ENCODE measurements at places on chromosomes 4 and X.

- DNase-seq = no peak
Observed at GRCh38 chr4:153904011-153904410, 115.1 kb upstream of the SFRP2 start.

GRCh38 chr4:2103843-2104547 lies 44.9 kb downstream of the NAT8L start:
- no peak for DNase-seq

DNA sequence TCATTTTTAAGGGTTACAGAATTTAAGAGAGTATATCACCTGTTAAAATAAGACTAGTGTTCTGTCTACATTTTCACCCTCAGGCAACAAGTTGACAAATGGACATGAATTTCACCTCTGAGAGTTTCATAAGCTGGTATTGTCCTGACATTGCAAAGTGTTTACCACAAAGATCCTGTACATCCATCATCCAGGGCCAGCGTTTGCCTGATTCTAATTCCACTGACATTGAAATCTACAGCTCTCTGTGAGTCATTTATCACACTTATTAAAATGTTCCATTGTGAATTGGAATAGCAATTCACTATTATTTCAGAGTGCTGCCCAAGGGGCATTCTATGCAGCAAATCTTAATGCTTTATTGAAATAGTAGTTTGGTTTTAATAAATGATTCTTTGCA lies 1499.4 kb upstream of the PCDH7 start:
- no peak for DNase-seq

DNA sequence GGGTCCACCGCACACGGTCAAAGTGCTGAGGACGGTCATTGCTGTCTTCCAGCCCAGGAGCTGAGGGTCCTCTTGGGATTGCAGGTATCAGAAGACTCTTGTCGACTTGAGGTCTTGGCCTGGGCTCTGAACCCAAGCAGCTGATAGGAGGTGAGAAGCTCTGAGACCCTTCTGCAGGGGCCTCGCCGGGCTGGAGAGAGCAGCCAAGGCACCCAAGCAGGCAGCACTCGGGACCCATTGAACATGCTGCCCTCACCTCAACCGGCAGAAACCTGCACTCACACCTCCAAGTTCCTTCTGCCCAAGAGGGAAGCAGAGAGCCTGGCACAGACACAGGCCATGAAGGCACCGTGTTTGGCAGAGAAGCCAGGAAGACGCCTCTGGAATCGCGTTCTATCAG lies 34.1 kb downstream of the PDHA1 start:
- no peak for DNase-seq

GRCh38 chr4:123327846-123328429 lies 68.7 kb upstream of the SPRY1 start:
- DNase-seq = no peak

DNA sequence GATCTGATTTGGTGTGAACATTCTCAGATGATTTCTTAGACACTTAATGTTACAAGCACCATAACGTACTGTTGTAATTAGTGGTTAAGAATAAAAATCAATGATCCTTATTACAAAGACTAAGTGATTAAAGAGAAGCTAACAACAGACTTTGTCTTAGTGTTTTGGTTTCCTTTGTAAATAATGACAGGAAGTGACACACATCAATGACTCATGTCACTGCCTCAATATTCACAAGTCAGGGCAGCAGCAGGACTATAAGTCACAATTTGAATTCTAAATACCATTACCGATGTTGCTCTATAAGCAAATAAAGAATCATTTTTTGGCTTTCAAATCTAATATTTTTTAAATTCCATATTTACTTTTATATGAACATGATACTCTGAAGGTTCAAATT lies 115.8 kb upstream of the FAT4 start:
- no peak for DNase-seq

DNA sequence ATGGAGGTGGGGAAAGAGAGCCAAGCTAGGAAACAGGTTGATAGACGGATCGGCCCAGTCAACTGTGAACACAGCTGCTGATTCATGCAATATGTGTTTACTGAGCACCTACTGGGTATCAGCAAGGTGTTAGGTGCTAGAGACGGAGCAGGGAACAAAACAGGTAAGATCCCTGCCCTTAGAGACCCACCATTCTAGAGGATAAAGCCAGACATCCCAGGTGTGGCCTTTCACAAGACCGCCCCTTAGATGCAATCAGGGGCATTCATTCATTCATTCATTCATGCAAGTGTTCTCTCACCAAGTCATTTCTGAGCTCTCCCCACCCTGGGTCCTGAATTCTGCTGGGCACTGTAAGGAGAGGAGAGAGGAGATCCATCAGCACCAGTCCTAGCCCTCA lies 20.2 kb upstream of the MTM1 start:
- no peak for DNase-seq

- no peak for DNase-seq
Observed at GRCh38 chr4:110365761-110366160, 110.2 kb upstream of the ENPEP start.

DNA sequence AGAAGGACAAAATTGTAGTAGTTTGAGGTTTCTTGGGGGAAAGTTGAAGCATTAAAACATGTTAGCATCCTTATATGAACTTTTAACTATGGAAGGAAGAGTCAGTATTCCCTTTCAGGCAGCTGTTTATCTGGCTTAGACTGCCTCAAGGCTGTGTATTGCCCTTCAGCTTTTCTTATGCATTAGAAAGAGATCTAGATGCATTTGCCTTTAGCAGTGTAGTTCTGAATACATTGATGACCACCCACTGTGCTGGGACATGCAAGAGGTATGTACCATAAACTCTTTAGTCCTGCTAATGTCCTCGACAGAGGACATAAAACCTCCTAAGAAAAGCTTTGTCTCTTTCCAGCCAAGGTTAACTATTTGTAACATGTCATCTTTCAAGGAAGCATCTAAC lies 2.9 kb downstream of the FAM200B start:
- DNase-seq = no peak

DNA sequence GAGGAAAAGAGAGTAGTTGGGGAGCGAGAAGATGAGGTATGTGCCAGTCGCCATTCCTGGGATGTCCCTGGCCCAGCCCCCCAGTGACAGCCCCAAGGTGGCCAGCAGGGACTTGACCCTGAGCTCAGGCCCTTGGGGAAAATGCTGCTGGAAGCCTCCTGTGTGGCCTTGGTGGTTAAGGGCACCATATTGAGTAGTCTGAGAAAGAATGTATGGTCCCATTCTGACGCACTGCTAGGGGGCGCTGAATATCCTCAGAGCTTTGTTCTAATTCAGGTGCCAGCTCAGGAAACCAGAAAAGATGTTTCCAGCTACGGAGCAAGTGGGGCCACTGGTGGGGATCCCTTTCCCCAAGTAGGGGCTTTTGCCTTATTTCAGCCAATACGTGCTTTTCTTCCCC lies 14.0 kb upstream of the UBA6 start:
- DNase-seq = no peak

DNA sequence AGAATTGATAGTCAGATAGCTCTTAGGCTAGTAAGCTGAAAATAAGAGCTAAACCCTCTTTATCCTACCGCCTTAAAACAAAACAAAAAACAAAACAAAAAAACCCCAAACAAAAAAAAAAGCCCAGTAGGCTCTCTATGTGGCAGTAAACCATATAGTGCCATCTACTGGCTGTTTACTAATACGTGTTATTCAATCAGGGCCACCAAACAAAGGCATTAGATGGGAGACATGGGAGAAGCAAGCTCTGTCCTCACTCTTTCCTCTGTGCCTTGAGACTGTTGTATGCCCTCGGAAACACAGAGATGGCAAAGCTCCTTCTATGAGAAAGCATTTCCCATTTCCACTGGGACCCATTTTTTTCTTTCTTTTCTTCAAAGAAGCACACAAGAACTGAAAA lies 148.8 kb upstream of the MID1 start:
- DNase-seq = no peak

GRCh38 chr4:41205854-41206460 lies 8.4 kb downstream of the APBB2 start:
- no peak for DNase-seq

DNA sequence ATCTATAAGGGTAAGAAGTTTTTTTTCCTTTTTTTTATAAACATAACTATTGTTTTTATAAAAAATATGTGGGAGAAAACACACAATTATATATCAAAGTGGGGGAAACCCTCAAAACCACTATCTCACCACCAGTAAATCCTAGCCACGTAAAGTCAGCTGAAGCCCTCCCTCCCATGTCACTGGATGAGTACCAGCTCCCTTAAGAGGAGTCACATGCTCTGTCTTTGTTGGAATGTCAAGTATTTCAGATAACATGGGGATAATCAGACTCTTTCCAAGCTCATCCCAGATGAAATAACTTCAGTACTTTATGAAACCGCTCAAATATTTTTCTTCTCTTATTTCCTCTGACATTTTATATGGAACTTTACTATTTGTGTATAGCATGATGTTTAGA lies 2.4 kb downstream of the MYOZ2 start:
- DNase-seq = no peak

DNA sequence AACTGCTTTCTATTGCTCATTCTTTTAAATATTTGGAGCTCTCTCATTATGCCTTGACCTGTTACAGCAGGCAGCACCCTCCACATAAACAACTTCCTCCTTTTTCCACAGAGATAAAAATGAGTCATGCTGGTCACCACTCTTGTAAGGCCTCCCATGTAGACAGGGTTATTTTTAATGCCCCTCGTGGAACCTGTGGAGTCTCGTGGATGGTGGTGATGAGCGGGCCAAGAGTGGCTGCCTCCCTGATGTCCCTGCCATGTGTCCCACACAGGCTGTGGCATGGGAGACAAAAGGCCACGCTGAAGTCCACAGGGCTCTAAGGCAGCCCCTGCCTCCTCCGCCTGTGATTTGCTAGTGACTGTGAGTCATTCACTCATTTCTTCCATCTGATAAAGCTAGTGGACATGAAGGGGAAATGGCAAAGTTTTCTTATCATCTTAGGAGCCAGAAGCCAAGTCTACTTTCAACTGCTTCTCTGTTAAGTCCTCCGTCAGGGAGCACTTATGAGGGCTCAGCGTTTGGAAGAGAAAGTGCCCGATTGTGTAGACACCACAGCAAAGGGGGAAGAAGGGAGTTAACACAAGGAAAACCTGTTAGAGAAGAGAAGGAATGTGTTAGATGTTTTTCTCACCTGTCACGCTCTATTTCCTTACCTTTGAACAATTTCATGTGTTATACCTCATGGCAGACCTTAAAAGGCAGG lies 121.6 kb upstream of the FAT1 start:
- DNase-seq = no peak

- DNase-seq = no peak
Observed at GRCh38 chrX:29488919-29489318, 726.4 kb upstream of the MAGEB2 start.

GRCh38 chrX:153775293-153776119 lies 5.3 kb upstream of the SRPK3 start:
- DNase-seq = no peak

GRCh38 chr4:168614281-168615057 lies 117.6 kb downstream of the PALLD start:
- DNase-seq = no peak

- DNase-seq = no peak
Observed at GRCh38 chr4:124997124-124997523, 284.6 kb upstream of the ANKRD50 start.

- DNase-seq = no peak
Observed at GRCh38 chr4:42488114-42488513, 90.8 kb downstream of the SHISA3 start.

DNA sequence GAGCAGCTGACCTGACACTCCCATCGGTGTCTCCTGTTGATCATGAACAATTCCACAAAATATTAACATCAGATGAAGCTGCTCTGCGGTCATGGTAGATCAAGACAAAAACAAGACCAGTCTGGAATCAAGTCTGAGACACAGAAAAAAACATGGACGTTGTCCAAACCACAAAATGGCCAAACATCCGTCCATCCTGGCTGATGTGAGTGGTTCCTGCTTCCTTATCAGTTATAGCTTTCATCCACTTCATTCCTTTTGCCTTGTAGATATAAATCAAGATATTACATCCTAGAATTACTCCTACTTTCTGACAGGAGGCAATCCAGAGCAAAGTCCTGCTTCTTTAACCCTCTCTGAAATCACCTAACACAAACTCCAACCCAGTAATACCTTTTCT lies 28.8 kb upstream of the PCSK1N start:
- no peak for DNase-seq

DNA sequence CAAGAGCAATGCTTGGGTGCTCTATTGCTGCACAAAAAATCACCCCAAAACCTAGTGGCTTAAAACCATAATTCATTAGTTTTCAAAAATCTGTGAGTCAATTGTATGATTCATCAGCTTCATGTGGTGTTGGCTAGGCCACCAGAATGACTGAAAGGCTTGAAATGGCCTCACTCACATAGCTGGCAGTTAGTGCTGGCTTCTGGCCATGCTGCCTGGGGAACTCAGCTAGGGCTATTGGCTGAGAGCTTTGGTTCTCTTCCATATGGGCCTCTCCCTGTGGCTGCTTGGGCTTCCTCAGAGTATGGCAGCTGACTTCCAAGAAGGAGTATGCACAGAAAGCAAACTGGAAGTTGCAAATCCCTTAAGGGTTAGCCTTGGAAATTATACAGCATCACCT lies 3.1 kb upstream of the MTMR1 start:
- no peak for DNase-seq

DNA sequence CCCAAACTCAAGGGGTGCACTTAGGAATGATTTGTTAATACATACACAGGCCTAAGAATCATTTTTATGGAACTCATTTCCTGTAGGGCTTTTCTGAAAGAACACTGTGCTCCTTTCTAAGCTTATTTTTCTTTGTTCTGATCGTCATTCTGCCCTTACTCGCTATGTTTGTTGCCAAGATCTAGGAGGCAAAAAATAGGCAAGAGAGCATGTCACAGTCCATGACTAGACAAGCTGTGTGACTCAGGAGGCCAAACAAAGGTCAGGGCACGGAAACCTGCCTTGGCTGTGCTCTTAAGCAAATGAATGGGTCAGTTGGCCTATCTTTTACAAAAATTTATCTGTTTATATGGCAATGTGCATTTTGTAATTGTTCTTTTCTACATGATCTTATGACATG lies 42.5 kb upstream of the C1GALT1C1 start:
- DNase-seq = no peak

DNA sequence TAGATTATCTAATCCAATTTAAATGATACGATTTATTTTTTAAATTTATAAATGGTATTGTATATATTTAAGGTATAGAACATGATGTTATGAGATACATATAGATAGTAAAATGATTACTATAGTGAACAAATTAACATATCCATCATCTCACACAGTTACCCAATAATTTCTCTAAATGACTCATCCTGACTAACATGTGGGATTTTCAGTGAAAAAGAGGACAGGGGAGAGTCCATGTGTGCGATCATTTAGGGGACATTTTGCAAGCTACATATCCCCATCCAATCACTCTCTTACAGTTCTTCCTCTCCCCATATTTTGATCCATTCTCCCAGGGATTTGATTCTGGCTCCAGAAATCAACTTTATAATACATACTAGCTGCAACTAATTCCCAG lies 88.2 kb downstream of the ABCB7 start:
- no peak for DNase-seq

GRCh38 chrX:10106806-10107205 lies 50.0 kb upstream of the CLCN4 start:
- DNase-seq = no peak

GRCh38 chrX:131308980-131309379 lies 19.9 kb upstream of the IGSF1 start:
- DNase-seq = no peak
